Astrocyte of the hippocampus (primary cell): ENCODE measurements at places on chromosomes 7 and 10.

DNA sequence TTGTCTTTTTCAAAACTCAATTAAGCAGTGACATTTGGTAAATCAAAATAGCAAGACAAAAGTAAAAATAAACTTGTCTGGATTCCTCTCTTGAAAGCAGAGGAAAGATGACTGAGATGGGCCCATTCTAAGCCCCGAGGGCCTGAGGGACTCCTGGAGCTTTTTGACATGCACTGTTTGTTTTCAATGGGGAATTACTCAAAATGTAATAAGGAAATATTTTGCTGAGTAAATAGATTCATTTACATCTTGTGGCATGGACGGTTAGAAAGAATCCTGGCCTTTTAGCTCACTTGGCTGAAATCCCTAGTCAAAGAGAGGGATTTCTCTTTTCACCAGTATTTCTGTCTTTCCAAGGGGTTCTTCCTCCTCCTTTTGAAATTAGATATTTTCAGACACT lies 108.0 kb downstream of the MKX start:
- no peak for DNase-seq

DNA sequence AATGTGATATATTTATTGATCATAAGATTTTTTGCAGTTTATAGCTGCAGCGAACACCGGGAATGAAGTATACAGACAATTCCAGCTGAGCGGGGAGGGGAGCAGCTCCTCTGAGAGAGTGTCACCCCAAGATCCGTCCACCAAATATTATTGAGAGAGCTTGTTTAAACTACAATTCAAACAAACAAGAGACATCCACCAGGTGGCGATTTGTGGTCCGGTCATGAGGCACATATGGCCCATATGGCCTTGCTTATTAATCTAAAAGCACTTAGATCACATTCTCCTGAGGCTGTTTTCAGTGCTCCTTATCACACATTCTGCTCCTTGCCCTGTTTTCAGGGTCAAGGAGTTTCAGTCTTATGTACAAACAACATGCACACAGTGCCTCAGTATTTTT lies 83.1 kb downstream of the THSD7A start:
- DNase-seq = no peak

- DNase-seq = peak; percentile 69
Measured at GRCh38 chr7:31027161-31027965, 24.7 kb upstream of the ADCYAP1R1 start.

- no peak for DNase-seq
Measured at GRCh38 chr7:66500087-66500486, 128.6 kb upstream of the KCTD7 start.

- DNase-seq = peak; percentile 75
Measured at GRCh38 chr10:52215745-52216361, 98.2 kb upstream of the DKK1 start.

- no peak for DNase-seq
Measured at GRCh38 chr10:45155784-45156183, 155.1 kb downstream of the ZNF22 start.
